ENCODE measurements at places on chromosomes 16 and 17.

DNA sequence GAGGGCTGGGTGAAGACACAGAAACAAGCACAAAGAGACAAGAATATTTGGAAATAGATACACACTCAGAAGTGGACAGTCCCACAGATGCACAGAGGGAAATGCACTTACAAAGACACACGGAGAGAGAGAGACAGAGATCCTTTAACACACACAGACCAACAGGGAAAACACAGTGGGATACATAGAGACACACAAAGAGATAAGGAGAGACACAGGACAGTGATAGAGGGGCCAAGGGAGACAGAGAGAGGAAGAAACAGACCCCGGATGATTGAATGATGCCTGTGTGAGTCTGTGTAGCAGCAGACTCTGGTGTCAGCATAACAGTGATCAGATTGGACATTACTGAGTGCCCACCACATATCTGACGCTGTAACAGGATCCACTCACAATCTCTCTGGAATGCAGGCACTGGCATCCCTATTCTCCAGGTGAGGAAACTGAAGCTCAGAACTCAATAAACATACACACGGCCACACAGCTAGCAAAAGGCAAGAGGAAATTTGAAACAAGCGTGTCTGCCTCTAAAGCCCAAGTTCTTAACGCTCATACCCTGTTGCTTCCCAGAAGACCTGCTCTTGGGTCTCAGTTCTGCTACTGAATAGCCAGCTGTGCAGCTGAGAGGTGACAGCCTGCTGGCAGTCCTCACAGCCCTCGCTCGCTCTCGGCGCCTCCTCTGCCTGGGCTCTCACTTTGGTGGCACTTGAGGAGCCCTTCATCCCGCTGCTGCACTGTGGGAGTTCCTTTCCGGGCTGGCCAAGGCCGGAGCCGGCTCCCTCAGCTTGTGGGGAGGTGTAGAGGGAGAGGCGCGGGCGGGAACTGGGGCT, 186.3 kb upstream of the NLRP1 start:
- no peak for DNase-seq

- DNase-seq = no peak
Measured at GRCh38 chr17:80891397-80892018, 100.1 kb upstream of the CHMP6 start.

DNA sequence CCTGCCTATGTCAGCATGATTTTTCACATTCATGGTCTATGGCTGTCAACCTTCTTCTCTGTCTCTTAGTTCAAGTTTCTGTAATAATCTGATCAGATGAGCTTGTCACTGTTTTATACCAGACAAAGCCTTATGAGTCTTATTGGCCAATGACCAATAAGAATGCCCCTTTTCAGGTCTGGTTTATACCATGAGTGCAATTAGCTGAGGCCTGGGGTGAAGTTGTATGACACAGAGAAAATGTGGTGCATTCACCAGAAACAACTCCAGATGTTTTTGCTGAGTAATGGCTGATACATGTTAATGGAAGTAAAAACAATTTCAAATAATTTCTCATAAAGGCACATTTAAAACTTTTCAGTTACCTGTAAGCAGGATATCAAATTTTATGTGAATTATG, 218.6 kb upstream of the CDH8 start:
- DNase-seq = no peak

DNA sequence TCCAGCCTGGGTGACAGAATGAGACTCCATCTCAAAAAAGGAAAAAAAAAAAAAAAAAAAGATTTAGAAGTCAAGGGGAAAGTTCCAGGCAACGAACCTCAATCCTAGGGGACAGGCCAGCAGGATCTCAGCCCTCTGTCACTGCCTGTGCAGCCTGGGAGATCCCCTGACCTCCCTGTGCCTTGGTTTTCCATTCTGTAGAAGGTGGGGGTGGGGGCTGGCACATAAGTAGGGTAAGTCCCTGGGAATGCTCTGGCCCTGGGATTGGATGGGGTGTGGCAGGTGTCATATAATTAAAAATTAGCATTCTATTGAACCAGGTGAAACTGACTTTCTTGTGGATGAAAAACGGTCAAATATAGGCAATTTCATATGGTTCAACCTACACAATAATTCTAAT, 90.5 kb downstream of the C16orf78 start:
- no peak for DNase-seq

- peak; percentile 56 for DNase-seq
Measured at GRCh38 chr17:50708050-50709000, 611 bp upstream of the ANKRD40 start.

Measured in NCI-H2081 (cell line).